Activated CD4-positive, alpha-beta T cell treated with anti-CD3 and anti-CD28 coated beads for 4 hours (primary cell): ENCODE measurements at places on chromosomes 7 and 10.

- DNase-seq = no peak
Measured at GRCh38 chr10:61842755-61843497, 58.6 kb upstream of the ARID5B start.

DNA sequence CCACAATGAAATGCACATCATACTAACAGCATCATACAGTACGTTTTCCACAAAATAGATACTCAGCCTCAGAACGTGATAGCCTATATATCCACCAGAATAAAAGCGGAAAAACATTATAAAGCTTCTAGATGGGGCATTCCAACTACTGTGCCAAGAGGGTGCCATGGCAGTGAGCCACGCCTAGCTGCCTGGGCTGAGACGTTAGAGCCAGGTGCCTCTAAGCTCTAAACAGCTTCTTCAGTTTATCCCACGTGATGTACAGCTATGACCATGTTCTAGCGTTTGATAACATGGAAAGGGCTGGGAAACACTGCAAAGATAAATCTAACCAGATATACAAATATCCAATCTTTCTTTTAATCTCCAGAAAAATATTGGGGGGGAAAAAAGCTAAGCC, 17.8 kb downstream of the USP6NL start:
- no peak for DNase-seq

- DNase-seq = no peak
Measured at GRCh38 chr10:95284807-95285206, 6.0 kb downstream of the PDLIM1 start.

DNA sequence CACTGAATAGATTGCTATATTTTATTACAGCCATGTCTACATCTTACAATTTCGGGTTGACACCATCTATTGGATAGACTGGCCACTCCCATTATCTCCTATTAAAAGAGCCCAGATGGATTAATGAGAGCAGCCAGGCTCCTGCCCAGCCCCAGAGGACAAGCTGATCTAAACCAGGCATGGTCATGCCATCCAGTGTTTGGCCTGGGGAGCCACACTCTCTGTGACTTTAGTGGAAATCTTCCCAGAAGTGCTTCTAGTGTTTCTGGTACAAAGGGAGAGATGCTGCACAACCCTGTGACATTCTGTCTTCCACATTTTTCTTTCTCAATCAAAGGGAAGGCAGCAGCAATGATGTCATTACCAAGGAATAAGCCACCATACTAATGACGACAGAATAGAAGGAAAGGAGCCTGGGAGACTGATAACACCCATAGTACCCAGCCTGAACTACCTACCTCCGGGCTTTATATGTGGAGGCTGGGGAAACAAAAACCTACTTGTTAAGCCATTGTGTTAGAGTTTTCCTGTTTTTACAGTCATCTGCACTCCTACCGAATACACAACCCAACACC, 5.0 kb downstream of the NEBL start:
- no peak for DNase-seq

DNA sequence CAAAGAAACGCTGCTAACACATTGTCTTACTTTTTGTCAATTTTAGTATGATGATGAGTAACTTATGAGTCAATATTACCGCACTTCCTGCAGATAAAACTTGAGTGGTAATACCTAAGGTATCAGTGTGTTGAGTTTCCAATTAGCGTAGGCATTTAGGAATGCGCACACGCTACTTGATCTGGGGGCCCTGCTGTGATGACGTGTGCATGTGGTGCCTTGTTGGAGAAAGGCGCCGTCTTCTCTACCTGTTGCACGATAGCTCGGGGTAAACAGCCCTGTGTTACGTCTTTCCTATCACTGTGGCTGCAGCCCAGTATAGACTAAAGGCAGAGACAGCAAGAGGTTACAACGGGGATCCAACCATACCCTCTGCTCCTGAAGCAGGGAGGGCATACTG, 476.8 kb upstream of the ADARB2 start:
- DNase-seq = no peak

GRCh38 chr10:102641402-102641801, 2.9 kb upstream of the TRIM8 start:
- DNase-seq = no peak

DNA sequence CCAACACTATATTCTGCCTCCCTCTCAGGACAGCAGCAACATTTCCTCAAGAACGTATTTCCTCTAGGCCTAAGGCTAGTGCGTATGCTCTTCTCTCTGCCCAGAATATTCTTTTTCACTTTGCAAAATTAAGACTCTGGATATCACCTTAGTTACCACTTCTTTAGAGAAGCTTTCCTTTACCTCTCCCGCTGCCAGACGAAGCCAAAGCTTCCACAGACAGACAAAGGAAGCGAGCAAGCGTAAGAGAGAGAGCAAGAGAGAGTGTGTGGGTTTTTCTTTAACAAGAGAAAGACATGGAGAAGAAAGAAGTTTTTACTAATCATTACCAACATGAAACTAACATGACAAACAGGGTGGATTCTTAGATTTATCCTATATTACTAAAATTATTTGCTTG, 64.1 kb downstream of the P4HA1 start:
- DNase-seq = no peak

DNA sequence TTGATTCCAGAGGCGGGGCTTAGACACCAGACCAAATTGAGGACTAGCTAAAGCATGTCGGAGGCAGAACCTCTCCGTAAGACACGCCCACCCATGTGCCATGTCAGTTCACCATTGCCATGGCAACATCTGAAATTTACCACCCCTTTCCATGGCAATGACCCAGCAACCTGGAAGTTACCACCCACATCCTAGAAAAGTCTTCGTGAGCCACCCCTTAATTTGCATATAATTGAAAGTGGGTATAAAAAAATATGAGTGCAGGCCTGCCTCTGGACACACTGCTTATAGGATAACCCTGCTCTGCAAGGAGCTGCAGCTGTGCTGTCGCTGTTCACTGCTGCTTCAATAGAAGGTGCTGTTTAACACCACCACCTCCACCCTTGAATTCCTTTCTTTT, 28.0 kb downstream of the TMEM270 start:
- DNase-seq = no peak

DNA sequence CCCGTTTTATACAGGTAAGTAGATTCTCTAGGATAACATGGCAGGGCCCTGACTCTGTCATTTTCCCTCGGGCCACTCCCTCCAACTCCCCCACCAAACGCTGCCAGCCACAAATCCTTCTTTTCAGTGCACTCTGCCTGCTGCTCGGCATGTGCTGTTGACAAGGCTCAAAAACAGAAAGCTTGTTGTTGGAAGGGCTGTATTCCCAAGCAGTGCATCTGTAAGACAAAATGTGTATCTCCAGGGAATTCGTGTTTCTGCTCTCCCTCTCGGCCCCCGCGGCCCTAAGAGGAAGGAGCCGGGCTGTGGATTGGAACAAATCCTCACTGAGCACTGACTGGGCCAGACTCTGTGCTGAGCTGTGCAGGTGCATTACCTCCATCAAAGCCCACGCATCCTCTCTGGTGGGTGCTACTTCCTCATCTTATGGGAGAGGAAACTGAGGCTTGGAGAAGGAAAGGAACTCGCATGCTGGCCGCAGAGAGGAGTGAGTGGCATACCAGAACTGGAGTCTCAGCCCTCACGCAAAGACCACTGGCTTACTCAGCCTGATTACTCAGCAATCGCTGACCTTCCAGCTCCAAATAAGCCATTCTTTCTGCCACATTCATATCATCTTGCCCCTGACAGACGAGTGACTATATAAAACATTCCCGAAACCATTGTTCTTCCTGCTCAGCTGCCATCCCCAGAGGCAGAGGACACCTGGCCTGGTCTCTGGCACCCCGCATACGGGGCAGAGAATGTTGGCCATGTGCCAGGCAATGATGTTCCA, 33.5 kb upstream of the ENO4 start:
- DNase-seq = no peak

DNA sequence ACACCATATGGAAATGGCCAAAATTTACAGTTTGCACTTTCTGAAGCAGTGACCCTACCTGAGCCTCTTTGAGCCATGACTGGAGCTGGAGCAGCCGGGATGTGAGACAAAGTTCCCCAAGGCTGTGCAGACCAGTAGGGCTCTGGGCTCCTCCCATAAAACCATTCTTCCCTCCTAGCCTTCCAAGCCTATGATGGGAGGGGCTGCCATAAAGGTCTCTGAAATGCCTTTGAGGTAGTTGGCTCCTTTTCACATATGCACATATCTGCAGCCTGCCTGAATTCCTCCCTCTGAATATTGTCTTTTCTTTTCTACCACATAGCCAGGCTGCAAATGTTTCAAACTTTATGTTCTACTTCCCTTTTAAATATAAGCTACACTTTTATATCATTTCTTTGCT, 516.6 kb upstream of the POM121L12 start:
- no peak for DNase-seq

DNA sequence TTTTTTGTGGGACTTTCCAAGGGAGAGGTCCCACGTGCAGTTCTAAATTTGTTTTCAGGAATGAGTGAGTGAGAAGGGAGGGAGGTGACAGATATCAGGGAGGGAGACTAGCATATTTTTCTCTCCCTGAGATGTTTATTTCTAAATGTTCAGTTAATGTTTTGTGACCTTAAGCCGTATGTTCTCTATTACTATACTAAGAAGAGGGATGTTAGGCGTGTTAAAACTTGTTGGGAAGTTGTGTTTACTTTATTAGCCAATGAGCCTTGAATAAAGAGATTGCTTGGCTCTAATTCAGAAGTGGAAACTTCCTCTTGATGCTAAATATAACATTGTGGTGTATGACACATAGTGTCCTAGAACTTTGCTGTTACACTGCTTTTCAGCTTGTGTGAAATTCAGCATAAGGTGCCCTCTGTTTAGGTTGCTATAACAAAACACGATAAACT, 37.3 kb downstream of the DNAH11 start:
- DNase-seq = no peak
